NCI-H2029 treated with DMSO at 0.1 percent for 48 hours (cell line): ENCODE measurements at places on chromosomes 11 and 22.

DNA sequence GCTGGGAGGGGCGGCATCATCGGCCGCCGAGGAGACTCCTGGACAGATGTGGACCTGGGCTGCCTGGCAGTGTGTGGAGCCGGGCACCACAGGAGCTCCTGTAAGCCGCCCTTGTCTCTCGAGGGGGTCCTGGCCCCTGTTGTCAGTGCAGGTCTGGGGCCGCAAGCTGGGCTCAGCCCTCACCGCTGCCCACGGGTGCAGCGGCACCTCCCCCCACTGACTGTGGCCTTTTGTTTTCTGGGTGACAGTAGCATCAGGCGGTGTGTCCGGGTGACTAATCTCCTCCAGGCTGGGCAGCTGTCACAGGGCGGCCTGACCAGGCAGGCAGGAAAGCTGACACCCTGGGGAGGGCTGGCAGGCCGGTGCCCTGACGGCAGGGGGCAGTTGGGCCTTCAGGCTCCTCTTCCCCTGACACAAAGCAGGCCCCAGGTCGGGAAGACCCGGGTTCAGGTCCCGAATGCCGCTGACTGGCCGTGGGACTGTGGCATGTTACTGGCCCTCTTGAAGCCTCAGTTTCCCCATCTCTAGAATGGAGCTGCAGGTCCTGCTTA is 16.3 kb downstream of the DGKZ start:
- no peak for DNase-seq

- DNase-seq = no peak
Observed at GRCh38 chr11:122234257-122234656, 118.2 kb upstream of the BLID start.

GRCh38 chr11:69348414-69349235 is 54.7 kb downstream of the MYEOV start:
- no peak for DNase-seq

DNA sequence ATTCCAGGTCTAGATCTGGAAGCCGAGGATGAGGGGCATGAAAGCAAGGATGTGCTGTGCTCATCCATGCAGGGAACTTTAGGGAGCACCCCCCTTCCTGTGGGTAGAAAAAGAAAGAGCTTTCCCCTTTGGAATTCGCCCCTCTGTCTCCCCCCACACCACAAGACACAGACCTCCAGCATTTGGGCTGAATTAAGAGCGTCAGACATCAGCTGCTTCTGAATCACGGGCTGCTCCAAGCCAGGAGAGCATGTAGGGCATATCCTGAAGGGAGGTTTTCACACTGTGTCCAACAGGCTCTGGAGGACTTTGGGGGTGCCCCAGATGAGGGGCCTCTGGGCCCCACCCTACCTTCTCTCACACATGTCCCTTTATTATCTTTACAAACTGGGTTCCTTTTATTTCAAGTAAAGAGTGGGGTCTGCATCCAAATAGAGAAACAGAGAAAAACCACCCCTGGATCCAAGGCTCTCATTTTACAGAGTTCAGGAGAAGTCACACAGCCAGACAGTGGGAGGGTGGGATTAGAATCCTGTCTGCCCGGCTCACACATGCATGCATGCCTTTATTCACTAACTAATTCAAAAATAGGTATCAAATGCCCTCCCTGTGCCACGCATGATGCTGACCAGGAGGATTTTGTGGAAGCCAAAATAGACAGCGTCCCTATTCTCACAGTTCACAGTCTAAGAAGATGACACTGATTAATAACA is 52.8 kb downstream of the LRRC32 start:
- DNase-seq = no peak

- DNase-seq = no peak
Observed at GRCh38 chr11:16632295-16633200, 105.9 kb upstream of the C11orf58 start.

DNA sequence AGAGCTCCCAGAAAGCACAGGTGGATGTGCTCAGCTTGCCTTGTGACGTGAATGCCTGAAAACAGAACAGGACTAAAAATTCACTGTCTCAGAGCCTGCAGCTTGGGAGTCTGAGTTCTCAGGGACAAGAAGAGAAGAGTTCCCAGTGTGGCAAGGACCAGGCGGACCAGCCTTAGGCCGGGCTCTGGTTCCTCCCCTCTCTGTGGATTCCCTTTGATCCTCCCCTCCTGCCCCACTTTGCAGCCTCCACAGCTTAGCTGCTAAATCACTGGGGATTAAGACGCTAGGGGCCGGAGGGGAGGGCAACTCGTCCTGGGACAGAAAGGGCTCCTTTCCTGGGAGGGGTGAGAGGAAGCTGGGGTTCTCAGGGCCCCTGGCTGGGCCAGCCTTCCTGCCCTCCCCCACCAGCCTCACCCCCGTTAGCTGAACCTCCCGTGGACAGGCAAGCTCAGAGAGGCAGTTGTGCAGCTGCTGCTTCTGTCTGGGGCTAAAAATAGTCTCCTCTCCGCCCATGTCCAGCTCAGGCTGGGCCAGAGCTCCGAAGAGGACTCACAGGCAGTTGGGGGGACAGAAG is 29.9 kb upstream of the JAM3 start:
- DNase-seq = no peak

DNA sequence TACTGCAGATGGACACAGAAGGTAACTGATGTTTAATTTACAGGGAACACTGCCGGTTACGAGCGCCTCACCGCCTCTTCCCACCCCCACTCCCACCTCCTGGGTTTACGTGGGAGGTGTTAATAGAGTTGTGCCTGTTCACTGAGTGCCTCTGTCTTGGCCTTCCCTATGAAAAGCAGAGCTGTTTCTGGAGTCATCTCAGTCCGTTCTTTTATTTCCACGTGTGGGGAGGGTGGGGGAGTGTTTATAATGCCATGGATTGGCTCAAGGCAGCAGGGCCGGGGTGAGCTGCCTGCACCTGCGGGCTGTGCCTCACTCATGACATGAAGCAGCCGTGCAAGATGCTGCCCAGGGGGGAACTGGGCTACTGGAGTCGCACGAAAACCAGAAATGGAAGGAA is 322.7 kb downstream of the CADM1 start:
- no peak for DNase-seq

DNA sequence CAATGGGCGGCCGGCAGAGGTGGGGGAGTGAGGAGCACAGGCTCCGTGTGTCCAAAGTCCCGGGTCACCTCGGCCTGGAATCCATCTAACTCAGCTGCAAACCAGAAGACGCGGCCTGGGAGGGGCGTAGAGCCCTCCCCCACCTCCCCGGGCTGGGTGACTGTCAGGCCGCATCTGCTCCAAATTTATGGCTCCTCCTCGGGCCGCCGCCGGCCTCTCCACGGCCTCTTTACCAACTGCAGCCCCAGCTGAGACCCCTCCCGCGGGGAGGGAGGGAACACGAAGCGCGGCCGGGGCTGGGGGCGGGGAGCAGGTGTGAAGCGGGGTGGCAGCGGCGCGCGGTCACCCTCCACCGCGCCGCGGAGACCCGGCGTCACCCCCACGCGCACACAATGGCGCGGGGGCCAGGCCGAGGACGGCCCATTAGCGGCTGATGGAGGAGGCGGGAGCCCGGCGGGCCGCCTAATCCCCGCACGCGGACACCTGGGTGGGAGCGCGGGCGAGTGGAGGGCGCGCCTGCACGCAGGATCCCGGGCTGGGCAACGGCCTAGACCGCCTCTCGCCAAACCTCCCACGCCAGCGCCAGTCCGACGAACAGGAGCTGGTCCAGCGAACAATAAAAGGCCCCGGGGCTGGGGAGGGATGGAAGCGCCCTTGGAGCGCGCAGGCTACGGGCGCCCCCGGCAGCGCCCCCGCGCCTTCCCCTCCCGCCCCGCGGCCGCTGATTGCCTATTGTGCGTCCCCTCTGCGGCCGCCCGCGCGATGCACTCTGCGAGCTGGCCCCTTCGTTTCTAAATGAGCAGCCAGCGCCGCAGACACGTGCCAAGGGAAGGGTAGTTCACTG is 25.9 kb upstream of the ROBO3 start:
- DNase-seq = no peak

- no peak for DNase-seq
Observed at GRCh38 chr11:31919175-31919574, 108.1 kb upstream of the PAX6 start.

- DNase-seq = no peak
Observed at GRCh38 chr11:61764606-61765260, 12.3 kb downstream of the MYRF start.

DNA sequence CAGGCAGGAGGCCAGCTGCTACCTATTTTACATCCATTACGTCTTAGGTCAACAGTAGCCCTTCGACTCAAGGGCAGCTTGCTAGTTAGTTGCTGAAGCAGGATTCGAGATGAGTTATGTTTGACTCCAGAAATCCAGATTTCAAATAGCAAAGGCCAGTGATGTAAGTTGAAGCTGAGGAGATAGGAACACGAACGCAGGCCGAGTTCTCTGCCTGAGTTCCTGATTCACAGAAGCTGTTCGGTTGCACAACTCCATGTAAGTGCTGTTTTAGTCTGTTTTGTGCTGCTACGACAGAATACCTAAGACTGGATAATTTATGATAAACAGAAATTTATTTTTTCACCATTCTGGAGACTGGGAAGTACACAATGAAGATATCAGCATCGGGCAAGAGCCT is 111.2 kb downstream of the SLC1A2 start:
- DNase-seq = no peak
